Stimulated activated CD4-positive, alpha-beta T cell treated with anti-CD3 and anti-CD28 coated beads, Interleukin-1b, Interleukin-23, amount 100 ng/mL, for 1 hour (primary cell): ENCODE measurements at places on chromosomes 11 and 22.

GRCh38 chr11:94647926-94648325, 80.8 kb downstream of the PIWIL4 start:
- DNase-seq, result no peak

GRCh38 chr22:38881464-38881871, 9.5 kb upstream of the CBX6 start:
- no peak for DNase-seq

DNA sequence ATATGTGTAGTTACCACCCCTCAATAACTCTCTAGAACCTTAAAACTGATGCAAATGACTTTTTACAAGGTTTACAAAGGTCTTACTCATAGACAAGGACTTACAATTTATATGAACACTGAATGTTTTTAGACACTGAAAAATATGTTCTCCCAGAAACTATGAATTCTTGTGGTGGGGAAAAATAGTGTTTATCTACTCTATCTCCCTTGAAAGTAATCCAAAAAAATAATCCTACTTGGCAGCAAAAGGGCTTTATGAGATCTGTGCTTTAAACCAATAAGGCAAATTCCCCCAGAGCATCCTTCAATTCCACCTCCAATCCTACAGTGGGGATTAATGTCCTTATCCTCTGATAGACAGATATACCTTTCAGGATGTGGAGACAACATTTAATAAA, 1984.1 kb upstream of the RAG2 start:
- DNase-seq, result no peak

DNA sequence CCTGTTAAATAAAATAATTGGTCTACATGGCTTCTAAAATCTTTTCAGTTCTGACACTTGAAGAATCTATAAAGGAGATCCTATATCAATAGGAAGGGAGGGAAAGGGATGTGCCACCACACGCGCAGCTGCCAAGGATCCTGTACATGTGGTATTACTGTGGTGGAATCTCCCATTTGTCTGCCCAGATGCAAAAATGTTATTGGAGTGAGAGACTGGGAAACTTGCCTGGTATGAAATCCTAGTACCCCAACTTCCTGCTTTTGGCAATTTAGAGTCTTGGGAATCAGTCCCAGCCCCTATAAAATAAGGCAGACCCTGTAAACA, 81.9 kb upstream of the PICALM start:
- DNase-seq, result no peak

GRCh38 chr11:44145011-44145775, 49.7 kb downstream of the EXT2 start:
- DNase-seq, result no peak

DNA sequence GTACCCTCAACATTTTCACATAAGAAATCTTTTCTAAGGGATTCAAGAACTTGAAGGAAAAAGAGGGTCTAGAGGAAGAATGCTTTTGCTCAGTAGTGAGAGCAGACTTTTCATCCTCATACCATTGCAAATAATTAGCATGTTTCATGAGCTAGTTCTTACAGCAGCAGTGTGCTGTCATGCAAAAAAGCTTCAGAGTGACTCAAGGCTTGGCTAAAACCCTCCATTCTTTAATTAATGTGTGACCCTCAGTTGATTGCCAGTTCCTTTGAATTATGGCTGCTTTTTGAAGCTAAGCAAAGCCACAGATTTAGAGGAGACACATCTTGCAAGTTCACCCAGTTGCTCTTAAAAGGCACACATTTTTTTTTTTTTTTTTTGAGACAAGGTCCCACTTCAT, 36.6 kb upstream of the PCF11 start:
- no peak for DNase-seq

- DNase-seq, result no peak
Observed at GRCh38 chr11:65366340-65366773, 11.8 kb downstream of the TIGD3 start.

DNA sequence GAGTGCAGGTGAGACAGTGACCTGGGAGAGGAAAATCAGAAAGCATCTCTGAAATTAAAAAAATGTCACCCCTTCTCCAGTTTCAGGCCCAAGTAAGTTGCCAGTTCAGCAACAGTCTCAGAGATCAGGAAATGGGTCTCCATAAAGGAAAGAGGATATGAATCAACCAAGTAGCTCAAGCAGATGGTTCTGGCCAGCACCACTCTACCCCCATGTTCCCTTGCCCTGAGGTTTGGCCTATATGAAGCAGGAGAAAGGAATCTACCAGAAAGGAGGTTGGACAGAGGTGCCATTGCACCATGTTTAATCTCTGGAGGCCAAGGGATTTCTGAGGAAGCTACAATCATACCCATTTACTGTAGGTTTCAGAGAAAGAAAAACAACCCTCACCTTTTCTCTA, 7.7 kb downstream of the FZD4 start:
- no peak for DNase-seq

DNA sequence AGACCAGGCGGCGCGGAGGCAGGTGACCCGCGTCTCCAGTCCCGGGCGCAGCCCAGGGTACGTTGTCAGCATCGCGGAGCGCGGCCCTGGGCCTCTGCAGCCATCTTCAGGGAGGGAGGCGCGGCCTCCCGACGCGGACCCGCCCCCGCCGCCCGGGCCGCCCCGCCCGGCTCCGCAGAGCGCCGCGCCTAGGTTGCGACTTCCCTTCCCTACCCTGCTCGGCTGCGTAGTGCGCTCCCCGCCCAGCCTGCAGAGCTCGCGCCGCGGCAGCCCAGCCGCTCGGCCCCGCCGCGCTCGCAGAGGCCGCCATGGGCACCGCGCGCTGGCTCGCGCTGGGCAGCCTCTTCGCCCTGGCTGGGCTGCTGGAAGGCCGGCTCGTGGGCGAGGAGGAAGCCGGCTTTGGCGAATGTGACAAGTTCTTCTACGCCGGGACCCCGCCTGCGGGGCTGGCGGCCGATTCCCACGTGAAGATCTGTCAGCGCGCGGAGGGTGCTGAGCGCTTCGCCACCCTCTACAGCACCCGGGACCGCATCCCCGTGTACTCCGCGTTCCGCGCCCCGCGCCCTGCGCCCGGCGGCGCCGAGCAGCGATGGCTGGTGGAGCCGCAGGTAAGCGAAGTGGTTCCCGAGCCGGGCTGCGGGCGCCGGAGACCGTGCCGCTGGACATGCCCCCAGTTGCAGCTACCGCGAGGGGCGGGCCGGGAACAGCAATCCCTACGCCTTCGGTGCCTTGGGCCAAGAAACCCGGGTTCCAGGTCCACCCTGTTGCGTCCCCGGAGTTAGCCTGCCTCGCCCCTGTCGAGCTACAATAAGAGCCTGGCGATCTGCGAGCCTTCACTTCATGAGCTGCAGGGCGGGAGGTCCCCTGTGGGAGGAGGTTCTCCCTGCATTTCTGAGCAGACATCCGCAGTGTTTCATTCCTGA, at the start of gene ENDOD1:
Gene ENDOD1 (plus strand): TSS at position 227 of the 923 bp plus-strand sequence. CDS start 82 bp downstream, at position 309.
- peak; percentile 63 for DNase-seq

DNA sequence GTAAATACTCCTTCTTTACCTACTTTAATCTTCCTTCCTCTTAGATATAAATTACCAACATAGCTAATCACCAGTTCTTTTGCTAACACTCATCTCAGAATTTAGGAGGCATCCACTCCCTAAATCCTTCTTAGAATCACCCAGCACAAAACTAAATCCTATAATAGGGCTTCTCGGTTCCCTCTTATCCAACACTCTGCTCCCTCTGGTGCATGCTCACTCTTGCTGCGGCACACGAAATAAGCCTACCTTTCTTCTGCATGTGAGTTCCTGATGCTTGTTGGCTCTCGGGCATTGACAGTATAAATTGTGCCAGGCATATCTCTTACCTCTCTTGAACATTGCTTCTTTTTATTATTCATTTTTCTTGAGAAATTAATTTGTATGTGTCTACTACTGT, 61.0 kb downstream of the OR5AK2 start:
- no peak for DNase-seq

- no peak for DNase-seq
Observed at GRCh38 chr11:10325277-10326011, 20.6 kb downstream of the ADM start.

DNA sequence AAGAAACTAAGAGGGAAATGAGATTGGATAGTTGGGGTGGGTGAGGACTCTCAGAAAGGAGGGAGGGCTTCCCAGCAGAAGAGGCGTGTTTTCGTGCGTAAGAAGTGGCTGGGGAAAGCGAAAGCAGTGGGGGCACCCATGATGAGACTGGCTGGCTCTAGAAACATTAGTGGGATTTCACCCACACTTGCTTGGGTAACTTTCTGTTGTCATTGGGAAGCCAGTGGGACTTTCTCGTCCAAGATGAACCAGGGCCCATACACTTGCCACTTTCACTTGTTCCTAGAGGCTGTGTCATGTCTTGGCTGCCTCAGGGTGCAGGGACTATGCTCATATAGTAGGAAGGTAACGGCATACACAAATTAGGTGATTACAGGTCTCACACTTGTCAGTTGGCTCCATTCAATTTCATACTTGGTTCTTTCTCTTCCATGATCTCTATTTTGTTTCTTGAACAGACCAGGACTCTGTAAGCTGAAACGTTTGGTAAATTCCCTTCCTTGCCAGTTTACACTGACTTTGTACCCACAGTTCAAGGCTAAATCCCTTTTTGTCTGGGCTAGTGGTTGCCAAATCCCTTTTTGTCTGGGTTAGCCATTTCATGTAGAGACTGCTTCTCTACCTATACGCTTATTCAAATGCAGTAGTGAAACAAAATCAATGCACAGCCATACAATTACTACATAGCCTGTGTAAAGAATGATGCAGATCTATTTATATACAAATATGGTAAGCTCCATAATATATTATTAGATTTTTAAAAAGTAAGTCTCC, 42.0 kb upstream of the CXCR5 start:
- DNase-seq, result no peak

- DNase-seq, result no peak
Observed at GRCh38 chr11:65104628-65105027, 7.0 kb upstream of the TM7SF2 start.
